ENCODE measurements at places on chromosomes 6 and 20.

- no peak for DNase-seq
These were observed 38.8 kb upstream of the SIRPA start for GRCh38 chr20:1856424-1856823.

DNA sequence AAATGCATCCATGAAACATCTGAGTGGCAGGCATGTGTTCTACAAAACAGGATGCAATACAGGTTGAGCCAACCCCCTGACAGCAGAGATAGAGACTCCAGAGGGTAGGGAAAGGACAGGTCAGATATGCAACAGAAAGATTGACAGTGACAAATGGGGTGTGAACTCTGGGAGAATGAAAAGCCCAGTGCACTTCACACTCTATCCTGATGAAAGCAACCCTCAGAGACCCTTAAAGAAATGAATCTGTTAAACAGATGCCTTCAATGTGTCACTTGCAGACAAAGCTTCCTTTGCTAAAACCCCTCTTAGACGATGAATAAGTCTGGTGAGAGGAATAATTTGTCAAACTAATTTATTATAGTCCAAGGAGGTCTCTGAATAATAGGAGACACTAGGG is 89.9 kb downstream of the RFPL4B start:
- DNase-seq = no peak

- DNase-seq = no peak
These were observed 123.6 kb upstream of the LRFN2 start for GRCh38 chr6:40710626-40711330.

DNA sequence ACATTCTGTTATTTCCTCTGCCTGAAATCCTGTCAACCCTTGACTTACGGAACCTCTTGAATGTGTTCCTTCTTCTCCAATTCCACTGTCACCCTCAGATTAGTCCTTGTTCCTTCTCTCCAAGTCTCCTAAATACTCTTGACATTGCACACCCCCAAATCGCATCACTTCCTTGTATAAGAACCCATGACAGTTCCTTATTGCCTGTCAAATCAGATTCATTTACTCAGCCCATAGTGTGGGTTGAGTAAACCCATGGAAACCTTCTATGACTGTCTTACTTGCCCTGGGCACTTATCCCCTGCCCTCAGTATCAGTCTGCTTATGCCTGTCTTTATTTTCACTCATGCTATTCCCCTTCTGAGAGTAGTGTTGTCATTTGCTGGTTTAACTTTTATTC is 40.5 kb downstream of the ARMC2 start:
- DNase-seq = no peak

DNA sequence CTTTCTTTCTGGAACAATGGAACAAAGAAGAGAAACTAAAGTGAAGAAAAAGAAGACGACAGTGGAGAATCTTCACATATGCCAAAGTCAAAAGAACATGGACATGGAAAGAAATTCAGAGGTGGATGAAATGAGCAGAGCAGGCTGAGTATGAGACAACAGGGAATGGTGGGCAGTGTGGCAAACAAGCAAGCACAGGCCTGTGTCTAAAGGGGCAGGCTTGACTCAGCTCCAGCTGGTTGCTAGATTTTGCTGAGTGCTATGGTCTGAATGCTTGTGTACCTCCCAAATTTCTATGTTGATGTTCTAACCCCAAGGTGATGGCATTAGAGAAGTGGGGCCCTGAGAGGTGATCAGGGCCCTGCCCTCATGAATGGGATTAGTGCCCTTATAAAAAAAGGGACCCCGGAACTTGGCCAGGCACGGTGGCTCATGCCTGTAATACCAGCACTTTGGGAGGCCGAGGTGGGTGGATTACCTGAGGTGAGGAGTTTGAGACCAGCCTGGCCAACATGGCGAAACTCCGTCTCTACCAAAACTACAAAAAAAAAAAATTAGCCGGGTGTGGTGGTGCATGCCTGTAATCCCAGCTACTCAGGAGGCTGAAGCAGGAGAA is 49.6 kb downstream of the ZMYND8 start:
- no peak for DNase-seq

DNA sequence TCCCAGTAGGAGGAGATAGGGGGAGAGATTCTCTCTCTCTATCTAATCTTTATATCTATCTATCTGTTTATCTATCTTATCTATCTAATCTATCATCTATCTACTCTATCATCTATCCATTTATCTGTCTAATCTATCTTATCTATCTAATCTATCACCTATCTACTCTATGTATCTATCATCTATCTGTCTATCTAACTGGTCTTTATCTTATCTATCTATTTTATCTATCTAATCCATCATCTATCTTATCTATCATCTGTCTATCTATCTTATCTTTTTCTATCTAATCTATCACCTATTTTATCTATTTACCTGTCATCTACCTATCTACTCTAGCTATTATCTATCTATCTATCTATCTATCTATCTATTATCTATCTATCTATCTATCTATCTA is 109.4 kb downstream of the FNDC1 start:
- DNase-seq = no peak

DNA sequence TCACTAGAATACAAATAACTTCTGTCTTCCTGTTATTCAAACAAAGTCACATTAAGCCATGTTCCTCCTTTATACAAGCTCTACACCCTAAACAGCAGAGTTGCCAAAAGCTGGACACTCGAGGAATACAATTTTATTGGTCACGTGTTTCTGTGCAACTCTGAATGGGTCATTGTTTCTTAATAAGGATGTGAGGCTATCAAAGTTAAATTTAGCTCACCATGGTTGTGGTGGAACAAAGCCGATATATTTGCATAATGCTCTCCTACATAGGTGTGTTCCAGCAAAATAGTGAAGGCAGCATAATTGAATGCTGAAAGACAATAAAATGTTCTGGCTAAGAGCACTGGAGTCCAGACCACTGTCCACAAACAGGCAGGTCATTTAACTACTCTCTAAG is 36.9 kb upstream of the CD2AP start:
- DNase-seq = no peak

DNA sequence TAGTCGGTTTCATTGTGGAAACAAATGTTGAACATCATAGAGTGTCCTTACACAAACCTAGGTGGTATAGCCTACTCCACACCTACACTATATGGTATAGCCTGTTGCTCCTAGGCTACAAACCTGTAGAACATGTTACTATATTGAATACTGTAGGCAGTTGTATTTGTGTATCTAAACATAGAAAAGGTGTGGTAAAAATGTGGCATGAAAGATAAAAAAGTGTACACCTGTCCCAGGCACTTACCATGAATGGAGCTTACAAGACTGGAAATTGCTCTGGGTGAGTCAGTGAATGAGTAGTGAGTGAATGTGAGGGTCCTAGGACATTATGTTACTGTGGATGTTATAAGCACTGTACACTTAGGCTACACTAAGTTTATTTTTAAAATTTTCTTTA is 103.0 kb downstream of the ZFAND3 start:
- no peak for DNase-seq

GRCh38 chr6:107318100-107318736 is 141.1 kb downstream of the PDSS2 start:
- DNase-seq = peak; percentile 33

- DNase-seq = no peak
These were observed 491.4 kb upstream of the RNF217 start for GRCh38 chr6:124470803-124471202.

- no peak for DNase-seq
These were observed 18.5 kb downstream of the DST start for GRCh38 chr6:56624046-56624727.

DNA sequence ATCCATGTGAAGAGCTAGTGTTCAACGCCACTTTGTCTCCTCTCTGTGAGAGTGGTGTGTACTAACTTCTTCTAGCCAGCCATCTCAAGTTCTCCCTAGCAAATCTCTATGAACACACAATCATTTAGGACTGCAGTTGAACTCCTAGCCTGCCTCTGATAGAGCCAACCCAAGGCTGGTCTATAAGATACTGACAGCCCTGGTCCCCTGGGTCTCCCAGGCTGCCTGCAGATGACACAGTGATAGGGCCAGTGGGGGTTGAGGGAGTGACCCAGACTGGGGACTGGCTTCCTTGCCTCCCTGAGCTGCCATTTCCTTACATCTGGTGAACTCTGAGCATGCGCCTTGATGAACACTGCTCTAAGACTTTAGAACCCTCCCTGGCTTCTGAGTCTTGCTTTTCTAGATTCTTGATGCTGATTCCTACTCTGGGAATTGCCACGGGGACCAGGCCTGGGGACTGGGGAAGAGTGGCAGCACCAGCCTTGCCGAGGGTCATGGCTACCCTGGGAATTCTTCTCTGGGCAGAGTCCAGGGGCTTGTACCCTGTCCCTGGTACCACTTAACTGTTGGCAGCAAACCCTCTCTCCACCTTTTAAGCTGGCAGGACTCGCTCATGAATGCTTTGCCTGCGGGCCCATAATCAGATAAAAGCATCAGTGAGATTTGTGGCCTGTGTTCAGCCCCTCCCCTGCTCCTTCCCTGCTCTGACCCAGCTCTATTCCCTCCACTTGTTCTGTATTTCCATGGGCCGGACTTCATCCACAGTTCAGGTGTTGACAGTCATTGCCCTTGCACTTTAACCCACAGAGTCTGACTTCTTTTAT is 130.8 kb upstream of the CHD6 start:
- DNase-seq = no peak

DNA sequence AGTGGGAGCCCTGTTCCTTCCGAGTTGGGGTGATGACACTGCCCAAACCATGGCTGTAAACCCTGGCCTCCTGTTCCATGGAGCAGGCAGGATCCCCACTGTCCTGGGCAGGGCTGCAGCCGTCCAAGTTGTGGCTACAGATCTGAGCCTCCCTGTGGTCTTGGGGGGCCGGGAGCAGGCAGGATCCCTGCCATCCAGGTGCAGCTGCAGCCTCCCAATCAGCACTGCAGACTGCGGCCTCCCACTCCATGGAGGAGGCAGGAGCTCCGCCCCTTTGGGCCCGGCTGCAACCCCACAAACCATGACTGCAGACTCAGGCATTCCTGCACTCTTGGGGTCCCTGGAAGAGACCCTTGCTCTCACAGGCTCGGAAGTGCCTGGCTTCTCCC is 872.1 kb upstream of the GJE1 start:
- no peak for DNase-seq

DNA sequence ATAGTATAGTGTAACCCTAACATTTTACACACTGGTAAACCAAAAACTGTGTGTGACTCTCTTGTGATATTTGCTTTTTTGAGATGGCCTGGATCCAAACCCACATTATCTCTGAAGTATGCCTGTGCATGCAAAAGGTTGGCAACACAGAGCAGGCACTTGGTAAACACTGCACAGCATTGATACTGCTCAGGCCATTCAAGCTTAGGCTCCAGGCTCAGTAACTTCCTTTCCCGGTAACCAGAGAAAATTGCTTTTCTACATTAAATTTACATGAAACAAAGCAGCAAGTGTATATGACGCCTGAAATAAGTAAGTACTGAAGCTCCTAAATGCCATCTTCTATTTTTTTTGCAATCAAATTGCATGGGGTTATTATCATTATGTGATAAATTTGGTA is 205.7 kb downstream of the EPM2A start:
- no peak for DNase-seq

DNA sequence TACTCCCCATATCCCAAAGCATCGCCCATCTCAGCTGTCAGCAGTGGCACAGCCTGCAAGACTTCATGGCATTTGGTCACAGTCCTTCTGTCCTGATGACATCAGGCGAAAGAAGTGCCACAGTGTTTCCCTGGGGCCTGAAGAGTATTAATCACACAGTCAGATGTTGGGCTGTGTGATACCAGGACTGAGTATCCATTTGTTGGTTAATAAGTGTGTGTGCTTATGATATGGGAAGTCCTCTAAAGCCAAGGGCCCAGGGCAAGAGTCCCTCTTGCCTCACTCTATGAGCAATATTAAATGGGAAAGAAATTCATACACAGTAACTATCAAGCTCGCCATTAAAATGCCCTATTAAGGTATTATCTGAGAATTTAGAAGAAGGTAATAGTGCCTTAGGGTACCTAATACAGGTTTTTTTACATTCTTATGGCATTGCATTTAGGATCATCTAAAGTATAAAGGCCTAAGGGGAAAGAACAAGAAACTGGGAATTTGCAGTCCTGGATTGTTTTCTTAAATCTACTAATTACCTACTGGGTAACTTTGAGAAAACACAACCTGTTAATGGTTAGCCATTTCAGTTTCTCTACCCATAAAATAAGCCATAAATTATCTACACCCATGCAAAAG is 204.1 kb upstream of the PREP start:
- no peak for DNase-seq

GRCh38 chr20:3413393-3413889 is 6.0 kb upstream of the DNAAF9 start:
- no peak for DNase-seq

DNA sequence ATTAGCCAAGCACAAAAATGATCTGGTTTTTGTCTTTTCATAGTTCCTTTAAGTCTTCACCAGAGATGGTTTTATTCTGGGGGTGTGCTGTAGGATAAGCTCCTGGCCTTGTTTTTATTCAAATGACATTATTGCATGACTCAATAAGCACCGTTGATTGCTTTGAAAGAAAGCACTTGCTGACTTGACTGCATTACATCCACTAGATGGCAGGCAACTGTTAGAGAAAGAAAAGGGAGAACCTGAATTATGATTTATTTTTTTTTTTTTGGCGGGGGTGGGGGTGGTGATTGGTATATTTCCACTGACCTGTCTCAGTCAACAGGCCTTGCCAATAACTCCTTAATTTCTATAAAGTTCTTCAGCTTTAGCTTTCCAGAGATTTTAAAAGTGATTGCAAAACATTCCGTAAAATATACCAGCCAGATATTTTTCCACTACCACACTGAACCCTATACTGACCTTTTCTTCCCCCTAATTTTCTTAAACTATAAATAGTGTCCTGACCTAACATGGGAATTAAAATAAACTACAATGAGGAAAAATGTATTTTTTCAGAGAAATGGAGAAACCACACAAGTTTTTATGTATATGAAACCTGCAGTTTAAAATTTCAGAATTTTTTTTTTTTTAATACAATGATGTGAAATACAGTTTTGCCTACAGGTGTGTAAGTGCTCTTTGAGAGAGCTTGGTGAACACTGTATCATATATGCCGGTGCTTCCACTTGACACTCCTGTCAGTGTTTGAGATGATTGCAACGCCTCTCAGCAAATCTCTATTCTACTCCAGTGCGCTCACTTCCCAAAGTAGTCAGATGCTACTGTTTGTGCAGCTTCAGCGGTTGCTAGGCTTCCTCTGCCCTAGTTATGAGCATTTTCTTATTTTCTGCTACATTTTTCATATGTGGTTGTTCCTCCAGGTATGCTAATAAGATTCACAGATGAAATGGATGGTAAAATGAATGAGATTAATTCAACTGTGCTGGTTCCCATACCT is 274.3 kb downstream of the CD109 start:
- DNase-seq = peak; percentile 47

DNA sequence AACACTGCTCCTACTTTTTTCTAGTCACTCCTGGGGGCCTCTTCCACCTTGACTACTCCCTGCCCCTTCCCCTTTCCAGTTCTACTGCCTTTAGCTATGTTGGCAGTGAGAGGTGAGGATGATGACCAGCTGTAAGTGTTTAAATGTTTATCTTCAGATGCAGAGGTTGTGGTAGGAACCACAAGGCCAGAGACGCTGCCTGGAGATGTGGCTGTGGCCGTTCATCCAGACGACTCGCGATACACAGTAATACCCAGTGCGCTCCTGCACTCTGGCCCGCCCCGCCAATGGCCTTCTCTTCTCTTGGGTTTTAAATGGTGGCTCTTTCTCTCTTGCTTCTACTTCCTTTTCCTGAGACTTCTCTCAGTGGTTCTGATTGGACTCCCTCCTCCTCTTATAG is 4.6 kb downstream of the VARS2 start:
- DNase-seq = no peak
